ENCODE measurements at places on chromosomes 12 and 14. TPM values are rescaled to one million over a fixed set of nuclear protein-coding genes. Genes with fewer than 3 reads are reported as not detected.
A peak's percentile ranks its signal among the peaks of the same experiment; 100 is the strongest.

DNA sequence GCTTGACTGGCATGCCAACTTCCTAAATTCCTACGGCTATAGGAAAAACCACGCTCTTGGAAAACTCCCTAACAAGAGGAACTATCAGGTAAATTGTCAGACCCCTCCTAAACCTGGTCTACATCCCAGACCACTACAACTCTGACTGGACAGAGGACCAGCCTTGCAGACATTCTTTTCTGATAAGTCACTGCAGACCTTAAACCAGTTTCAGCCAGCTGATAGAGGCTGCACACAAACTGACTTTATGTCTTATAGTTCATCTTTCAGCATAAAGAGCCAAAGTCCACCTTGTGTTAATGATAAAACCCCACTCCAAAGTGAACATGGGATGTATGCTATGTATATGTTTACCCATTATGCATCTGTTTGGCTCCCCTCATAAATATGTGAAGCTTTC lies 166.6 kb downstream of the KTN1 start:
- DNase-seq: peak; percentile 64
- H3K36me3 ChIP-seq: no peaks in the 10 kb centered on the region
- no peak overlapping the region for H3K4me3 ChIP-seq
- peaks cover 13% of the 10 kb centered on the region for H3K4me1 ChIP-seq
- H3K27me3 ChIP-seq: no peaks in the 10 kb centered on the region

Gene RGS6
- total RNA-seq: 1.7 TPM

- H3K27me3 ChIP-seq: no peaks in the 10 kb centered on the region
- H3K36me3 ChIP-seq: no peaks in the 10 kb centered on the region
- H3K4me3 ChIP-seq: no peak overlapping the region
- H3K27ac ChIP-seq: no peak overlapping the region
Observed at GRCh38 chr14:105783707-105784106, 257.3 kb downstream of the TMEM121 start.

- H3K4me3 ChIP-seq: no peak overlapping the region
- DNase-seq: no peak
- H3K27me3 ChIP-seq: no peaks in the 10 kb centered on the region
- peaks cover 7% of the 10 kb centered on the region for H3K4me1 ChIP-seq
- no peaks in the 10 kb centered on the region for H3K36me3 ChIP-seq
Observed at GRCh38 chr12:53115112-53115890, 12.0 kb downstream of the SOAT2 start.

DNA sequence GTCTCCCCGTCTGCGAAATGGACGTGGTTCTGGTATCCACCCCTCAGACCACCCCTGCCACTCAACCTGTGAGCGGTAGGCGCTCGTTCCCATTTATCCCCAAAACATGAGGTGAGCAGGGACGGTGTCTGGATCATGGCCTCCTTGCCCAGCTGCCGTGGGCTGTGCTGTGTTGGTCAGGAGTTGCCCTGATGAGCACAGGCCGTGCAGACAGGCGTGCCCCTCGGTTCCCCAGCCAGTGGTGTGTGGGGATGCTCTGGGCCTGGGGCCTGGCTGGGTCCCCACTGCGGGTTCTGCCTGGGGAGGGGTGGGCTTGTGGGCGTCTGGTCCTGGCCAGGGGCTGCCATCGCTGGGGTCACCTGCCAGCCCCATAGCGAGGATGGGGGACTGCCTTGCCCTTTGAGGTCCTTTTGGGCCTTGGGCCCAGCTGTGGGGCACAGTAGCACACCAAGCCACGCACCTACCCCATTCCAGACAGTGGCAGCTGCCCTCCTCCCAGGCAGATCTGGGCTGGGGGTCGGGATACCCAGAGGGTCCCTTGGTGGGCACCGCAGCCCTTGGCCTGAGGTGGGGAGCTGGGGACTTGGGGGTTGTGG lies 11.3 kb upstream of the PUS1 start:
- H3K27ac ChIP-seq: no peak overlapping the region
- H3K4me3 ChIP-seq: no peak overlapping the region
- DNase-seq: no peak
- H3K36me3 ChIP-seq: no peaks in the 10 kb centered on the region

GRCh38 chr14:104604458-104605449 lies at the start of gene TMEM179:
Gene TMEM179, minus strand, starts transcription at chr14:104604772. Its CDS starts 31 bp downstream, at chr14:104604741.
- no peaks in the 10 kb centered on the region for H3K36me3 ChIP-seq
- H3K27me3 ChIP-seq: peaks cover 24% of the 10 kb centered on the region
- peaks cover 5% of the 10 kb centered on the region for H3K4me1 ChIP-seq
- peak; percentile 85 for DNase-seq
- H3K4me3 ChIP-seq: no peak within 1 kb of the TSS

Gene KRT4
- total RNA-seq: 8.7 TPM
